ENCODE measurements at places on chromosomes 2 and 18. TPM values are rescaled to one million over a fixed set of nuclear protein-coding genes. Genes with fewer than 3 reads are reported as not detected.

DNA sequence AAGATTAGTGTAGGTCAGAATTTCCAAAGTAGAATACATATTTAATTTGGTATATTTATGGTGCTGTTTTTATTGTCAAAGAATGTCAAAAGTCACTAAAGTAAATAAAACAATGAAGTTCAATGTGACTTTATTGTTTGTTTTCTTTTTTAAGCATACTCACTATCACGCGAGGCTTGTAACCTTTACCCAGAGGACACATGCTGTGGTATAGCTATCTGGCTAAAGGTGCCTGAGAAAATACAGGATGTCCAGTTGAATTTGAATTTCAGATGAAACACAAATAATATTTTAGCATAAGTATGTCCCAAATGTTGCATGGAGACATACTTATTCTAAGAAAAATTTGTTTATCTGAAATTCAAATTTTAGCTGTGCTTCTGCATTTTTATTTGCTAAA is 103.3 kb upstream of the KLF7 start:
- no peak for DNase-seq

DNA sequence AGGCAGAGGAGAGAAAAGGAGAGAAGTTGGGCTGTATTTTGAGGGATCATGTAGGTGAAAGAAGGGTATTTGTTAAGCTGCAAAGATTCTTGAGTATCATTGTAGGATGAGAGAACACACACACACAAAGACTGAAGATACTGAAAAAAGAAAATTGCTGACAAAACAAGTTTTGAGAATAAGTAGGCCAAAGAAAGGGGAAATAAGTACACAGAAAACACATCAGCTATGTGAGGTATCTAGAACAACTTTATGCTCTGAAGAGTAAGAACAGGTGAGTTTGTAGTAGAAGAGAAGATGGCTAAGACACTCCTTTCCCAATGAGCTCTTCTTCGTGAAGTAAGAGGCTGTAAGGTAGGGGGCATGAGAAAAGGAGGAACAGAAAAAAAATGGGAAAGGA is 28.2 kb downstream of the METTL8 start:
- DNase-seq, result no peak

- DNase-seq, result no peak
Measured at GRCh38 chr2:131127076-131127475, 21.9 kb downstream of the PLEKHB2 start.

DNA sequence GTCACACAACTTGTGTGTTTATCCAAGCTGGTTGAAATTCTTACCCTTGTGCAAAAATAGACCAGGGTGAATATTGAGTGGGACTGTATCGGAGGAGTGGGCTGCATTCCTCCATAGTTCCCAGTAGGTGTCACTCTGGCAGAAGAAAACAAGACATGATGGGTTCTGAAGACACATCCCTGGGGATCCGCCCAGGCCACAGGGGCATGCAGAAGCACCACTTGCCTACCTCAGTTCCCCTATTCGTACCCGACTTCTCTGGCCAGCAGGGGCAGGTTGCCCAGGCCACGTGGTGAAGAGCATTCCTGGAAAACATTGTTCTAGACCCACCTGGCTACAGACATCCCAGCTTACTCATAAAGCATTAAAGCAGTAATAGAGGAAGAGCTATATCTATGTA is 168.2 kb downstream of the FAM210A start:
- DNase-seq, result peak; percentile 8

- peak; percentile 66 for DNase-seq
Measured at GRCh38 chr2:226903179-226903578, 67.3 kb downstream of the RHBDD1 start.

Gene TUBA3E
- not detected for total RNA-seq

All from fibroblast of the aortic adventitia (primary cell).